Right renal pelvis (tissue), 4 donors: ENCODE measurements at places on chromosomes 3 and 15. TPM values are rescaled to one million over a fixed set of nuclear protein-coding genes. Genes with fewer than 3 reads are reported as not detected.

The ASB14 gene
- polyA plus RNA-seq: 0.63 TPM

DNA sequence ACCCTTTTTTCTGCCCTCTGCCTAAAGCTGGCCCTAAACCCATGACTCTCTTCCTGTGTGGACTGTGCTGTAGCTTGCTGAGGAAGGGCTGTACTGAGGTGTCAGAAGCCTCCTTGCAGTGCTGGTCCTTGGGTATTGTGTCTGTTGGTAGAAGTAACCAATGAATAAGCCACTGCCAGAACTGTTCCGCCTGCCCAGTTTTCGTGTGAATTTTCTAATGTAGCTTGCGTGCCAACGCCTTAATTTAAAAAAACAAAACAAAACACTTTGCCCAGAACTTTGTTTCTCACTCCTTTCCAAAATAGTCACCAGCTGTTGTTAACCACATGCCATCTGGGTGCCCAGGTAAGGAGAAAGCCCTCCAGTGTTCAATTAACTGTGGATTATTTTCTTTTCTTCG lies 101.9 kb downstream of the KLHL25 start:
- no peak for DNase-seq

DNA sequence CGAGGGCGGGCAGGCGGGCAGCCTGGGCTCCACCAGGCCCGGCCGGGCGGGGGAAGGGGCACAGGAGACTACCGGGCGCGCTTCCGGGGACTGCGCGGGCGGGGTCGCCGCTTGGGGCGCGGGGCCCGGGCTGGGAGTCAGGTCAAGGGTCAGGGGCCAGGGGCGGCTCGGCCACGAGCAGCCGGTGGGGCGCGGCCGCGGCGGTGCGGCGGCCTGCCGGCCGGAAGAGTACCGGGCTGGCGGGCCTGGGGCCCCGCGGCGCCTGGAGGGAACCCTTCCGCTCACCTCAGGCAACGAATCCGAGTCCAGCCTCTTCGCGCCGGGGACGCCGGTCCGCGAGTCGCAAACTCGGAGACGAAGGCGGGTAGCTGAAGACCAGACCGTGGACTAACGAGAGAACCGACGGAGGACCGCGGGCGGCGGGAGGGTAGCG lies 225 bp downstream of the RHOA start:
- no peak for DNase-seq

DNA sequence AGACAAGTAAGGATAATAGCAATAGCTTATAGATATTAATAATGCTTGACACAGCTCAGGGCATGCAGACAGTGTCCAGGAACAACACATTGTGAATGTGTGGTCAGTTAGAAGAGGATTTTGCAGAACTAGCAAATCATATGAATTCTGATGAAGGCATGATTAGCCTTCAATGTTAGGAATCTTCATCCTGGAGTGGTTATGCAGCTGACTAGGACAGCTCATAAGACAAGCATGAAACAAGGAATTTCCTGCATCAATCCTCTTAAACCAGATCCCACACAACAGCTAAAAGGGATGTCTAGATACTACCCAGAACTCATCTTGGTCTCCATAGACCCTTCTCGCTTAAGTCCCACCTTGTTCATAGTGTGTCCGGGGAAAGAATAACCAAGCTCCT lies 499.0 kb upstream of the ATP11B start:
- no peak for DNase-seq

DNA sequence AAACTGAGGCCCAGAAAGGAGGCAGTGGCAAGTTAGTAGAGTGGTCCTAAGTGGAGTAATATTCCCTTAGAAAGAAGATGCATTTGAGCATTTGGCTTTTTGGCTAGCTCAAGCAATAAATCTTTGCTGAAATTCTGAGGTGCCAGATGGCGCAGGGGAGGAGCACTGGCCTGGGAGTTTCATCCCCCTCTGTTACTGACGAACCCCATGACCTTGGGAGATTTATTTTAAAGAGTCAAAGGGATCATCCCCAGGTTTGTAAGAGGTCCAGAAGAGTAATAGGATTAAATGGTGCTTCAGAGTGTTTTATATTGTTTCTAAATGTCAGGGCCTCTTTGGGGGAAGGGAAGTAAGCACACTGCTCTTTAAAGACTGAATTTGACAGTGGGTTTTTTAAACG lies 85.1 kb upstream of the PIAS1 start:
- no peak for DNase-seq

- no peak for DNase-seq
These were observed 87.6 kb downstream of the LRIG1 start for GRCh38 chr3:66413151-66413751.

- DNase-seq: no peak
These were observed 69.6 kb downstream of the IQSEC1 start for GRCh38 chr3:13003608-13004007.
